Esophagus squamous epithelium (tissue), 5 donors: ENCODE measurements at places on chromosomes 16 and 17.

DNA sequence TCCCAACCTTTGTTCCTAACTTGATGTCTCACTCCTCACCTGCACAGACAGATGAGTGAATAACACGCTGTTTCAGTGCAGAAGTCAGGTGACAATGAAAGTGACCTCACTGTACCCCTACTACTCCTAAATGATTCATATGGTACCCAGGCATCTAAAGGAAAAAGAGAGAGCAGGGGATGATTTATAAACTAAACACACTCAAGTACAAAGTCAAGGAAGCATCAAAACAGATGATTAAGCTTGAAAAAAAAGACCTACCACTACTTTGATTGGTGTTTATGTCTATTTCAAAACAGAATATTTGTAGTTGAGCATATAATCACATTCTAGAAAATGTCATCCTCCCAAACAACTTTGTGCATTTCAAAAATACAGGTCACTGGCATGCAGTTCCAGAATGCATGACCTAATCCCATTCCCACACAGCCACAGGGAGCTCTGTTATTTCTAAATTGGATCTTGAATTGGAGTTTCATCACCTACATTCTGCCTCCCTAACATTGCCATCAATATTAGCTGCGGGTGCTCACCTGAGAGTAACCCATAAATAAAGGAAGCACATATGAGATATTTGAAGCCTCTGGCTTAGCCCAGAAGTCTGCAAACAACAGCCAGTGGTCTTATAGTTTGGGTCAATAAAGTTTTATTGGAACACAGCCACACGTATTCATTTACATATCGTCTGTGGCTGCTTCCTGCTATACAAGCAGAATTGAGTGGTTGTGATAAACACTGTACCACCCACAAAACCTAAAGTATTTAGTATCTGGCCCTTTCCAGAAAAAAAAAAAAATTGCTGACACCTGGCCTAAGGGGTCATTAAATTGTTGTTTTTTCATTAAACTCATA is 14.0 kb downstream of the HS3ST3A1 start:
- no peak for DNase-seq

DNA sequence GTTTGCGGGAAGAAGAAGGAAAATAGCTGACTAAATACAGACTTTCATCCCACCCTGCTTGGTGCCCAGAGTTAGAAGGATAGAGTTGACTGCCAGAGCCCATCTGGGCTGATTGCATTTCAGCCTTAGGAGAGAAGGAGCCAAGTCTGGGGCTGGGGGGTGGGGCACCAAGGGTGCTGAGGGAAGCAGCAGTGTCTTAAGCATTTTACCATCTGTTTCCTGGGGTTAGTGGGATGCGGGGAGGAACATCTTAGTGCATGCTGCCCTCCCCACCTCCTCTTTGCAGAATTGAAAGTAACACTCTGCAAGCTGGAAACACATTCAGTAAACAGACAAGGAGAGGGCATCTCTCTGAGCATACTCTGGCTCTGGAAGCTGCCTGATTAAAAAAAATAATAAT is 1.5 kb upstream of the ARL5C start:
- DNase-seq = no peak

DNA sequence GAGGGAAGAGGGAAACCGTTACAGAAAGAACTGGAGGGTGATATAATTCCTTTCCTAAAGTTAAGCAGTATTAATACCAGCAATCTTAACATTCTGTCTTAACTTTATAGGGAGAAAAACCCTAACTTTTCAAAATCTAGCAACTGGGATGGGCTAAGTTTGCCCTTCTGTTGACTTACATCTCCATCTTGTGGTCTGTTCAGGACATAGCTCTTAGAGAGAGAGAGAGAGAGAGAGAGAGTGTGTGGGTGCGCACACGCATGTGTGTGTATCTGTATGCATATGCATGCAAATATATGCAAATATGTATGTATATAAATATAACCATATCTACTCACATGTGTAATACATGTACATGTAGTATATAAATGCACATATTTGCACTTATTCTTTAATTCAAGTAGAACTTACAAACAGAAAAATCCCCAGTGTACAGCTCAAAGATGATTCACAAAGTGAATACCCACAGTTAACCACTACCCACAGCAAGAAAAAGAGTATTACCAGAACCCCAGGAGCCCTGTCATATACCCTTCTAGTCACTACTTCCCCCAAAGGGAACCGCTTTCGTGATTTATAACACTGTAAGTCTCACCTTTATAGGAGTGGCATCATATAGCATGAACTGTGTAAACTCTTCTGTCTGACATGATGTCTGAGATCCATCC is 46.5 kb downstream of the STX8 start:
- no peak for DNase-seq

DNA sequence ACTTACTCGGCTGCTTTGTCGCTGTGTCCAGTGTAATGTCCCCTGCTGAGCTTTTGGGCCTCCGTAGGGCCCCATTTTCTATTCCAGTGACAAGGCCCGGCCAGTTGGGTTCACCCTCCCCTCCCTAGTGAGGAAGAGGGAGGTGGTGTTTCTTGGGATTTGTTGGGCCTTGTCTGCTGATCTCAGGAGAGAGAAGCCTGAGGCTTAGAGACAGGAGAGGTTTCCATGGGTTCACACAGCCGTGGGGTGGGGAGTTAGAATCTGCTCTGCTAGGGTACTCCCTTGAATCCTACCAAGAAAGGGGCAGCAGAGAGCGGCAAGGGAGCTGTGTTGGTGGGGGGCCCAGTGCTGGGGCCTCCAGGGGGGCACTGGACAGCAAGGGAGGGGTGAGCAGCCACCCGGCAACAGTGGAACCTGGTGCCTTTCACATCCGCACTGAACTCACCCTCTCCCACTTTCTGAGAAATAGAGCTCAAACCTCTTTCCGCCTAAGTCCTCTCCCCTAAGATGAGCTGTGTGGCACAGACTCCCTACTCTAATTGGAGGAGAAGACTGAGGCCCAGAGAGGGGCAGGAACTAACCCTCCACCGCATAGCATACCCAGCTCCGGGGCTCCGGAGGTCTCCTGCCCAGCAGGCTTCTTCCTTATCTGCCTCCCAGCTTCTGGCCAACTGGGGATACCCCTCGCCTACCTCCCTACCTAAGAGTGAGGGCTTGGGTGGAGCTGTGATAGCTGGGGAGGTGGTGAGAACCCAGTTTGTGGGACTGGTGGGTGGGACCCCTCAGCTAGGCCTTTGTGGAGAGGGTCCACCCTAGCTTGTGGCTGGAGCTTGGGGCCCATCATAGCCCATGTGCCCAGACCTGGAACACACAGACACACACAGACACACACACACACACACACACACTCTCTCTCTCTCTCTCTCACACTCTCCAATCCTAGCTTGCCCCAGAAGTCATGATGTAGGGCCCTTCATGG is 6.8 kb downstream of the TBKBP1 start:
- no peak for DNase-seq

DNA sequence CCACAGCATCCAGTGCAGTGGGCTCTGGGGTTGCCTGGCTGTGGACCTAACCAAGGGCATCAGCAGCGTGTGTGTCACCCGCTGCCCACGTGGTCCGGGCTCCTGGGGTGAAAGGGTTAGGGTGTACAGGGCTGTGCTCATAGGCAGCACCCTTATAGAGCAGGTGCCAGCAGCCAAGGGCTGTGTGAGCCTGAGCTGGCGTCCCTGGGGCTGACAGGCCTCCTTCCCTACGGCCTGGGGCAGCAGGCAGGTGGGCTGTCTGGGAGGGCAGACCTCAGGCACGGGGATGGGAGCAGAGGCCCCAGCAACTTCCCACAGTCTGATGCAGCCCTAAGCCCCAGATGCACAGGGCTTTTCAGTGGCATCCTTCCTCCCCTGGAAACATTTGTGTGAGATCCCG is 13.9 kb downstream of the CD300A start:
- DNase-seq = no peak

- DNase-seq = no peak
These were observed 301.8 kb downstream of the CPPED1 start for GRCh38 chr16:12501707-12502457.

- DNase-seq = no peak
These were observed 19.1 kb downstream of the PRR11 start for GRCh38 chr17:59174671-59175070.

DNA sequence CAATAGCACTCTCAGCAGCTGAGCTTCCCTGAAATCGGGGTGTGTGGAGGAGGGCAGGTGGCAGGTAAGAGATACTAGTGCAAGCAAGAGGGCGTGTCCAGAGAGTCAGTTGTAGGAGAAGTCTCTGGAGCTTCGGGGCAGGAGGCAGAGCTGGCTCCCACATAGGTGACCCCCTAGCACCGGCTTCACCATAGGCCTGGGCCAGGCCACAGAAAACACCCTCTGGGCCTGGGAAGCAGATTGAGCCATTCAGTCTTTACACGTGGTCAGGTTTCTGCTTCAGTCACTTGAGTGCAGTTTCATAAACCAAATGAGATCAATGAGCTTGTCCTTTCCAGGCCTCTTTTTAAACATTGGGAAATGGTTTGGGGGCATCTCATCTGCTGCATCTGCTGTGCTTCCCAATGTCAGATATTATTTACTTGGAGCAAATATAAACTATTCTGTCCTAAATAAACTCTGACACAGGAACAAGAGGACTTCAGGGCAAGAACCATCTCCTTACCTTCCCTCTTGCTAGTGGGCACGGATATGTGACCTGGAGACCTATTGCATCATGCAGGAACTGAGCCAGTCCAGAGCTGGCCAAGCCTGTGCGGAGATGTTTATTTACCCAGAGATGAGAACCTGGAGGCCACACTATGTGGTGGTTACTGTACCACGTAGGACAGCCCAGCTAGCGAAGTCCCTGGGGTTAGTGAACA is 16.1 kb downstream of the CCR7 start:
- no peak for DNase-seq

- no peak for DNase-seq
These were observed 43.2 kb upstream of the PABPN1L start for GRCh38 chr16:88909431-88910210.

DNA sequence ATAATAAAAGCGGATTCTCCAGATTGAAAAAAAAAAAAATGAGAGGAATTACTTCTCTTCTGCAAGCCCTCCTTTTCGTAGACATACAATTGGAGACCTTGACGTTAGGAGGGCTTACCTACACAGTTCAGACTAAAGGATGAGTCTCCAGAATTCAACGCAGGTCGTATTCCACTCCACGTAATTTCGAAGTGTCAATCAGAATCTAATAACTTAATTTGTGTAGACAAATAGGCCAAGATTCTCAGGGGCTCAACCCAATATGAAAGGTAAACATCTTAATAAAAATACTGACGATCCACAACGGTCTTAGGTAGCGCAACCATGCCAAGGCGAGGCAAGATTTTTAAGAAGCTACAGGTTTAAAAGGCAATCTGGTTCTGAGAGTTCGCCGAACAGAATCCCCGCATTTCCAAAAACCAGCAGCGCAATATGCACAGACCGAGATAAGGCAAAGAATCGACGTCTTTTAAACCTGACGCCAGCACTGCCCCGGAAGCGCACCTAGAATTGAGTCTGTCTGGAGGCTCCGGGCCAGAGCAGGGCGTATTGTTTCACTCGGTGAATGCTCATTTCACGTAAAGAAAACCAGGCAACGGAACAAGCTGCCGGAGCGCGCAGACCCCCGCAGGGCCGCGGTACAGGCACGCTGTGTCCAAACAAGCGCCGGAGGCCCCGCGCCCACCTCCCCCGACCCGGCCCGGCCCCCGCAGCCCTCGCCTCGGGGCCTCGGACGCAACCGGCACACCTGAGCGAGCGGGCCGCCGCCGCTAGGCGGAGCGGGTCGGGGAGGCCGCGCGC is 623 bp downstream of the MBTPS1 start:
- no peak for DNase-seq

- no peak for DNase-seq
These were observed 15.0 kb upstream of the NTN1 start for GRCh38 chr17:9006175-9006767.

GRCh38 chr17:14886200-14886739 is 378.9 kb downstream of the PMP22 start:
- no peak for DNase-seq
